Inflammatory macrophage treated with lipopolysaccharide for 4 hours (primary cell): ENCODE measurements at places on chromosomes 6 and 20.
A peak's percentile ranks its signal among the peaks of the same experiment; 100 is the strongest.

GRCh38 chr6:143525356-143525755 is 13.8 kb upstream of the FUCA2 start:
- DNase-seq = peak; percentile 41

- DNase-seq = no peak
Measured at GRCh38 chr6:135323202-135323668, 142.1 kb downstream of the MYB start.

DNA sequence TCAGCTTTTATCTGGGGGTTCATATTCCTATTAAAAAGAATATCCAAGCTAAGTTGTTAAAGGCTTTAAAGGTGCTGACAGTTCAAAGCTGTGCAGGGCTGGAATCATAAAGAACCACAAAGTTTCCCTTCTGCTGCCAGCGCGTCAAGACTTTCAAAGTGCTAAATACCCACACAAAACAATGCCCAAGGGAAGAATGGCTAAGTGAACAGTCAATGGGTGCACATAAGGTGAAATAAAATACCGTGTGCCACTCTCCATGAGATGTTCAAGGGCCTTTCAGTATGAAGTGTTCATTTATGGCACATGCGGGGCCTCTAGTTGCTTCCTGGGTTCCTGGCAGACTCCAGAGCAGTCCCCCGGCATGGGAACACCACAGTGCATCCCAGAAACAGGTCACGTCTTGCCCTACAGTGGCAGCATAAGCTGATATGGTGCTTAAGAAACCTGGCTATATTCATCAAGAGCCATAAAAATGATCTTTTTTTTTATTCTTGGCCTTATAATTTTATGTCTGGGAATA is 14.1 kb downstream of the TXNDC5 start:
- DNase-seq = no peak

DNA sequence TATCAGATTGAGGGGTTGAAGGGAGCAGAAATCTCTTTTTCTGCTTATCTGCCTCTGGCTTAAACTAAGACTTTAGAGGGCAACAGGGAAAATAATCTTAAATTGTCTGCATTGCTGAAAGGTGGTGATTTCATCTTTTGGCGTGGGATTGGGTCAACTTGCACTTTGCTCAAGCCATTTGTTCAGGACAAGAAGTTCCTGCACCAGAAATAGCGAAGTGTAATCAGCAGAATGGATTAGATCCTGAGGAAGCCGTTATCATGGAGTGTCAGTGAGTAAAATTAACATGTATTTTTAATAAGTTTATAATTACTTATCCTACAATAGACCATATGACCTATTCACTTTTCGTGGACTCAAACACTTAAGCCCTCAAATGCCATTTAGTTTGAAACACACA is 249.3 kb downstream of the CD83 start:
- no peak for DNase-seq

- no peak for DNase-seq
Measured at GRCh38 chr6:110390404-110390803, 25.0 kb downstream of the DDO start.

DNA sequence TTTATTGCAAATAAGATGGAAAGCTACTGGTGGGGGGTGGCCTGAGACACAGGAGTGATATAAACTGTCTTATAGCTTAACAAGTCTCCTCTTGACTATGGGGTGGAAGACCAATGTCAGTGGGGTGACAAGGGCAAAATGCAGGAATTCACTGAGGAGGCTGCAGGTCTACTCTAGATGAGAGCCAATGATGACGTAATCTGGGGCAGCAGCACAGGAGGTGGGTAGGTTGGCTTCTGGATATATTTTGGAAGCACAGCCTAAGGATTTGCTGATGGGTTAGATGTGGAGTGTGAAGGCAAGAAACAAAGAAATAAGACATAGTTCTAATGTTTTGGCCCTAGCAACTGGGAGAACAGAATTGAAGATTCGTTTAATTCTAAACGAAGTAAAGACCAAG is 253.2 kb downstream of the PTPRT start:
- no peak for DNase-seq
